ENCODE measurements at places on chromosomes 5 and 9. TPM values are rescaled to one million over a fixed set of nuclear protein-coding genes. Genes with fewer than 3 reads are reported as not detected.

The SPINK4 gene
- total RNA-seq, result not detected

The TSSK1B gene
- not detected for total RNA-seq

The PCDHA6 gene
- total RNA-seq, result not detected

The IFNA21 gene
- not detected for total RNA-seq

The COQ4 gene
- total RNA-seq, result 29.1 TPM

The ARHGAP26 gene
- 29.8 TPM for total RNA-seq

The ADAMTS2 gene
- total RNA-seq, result 3.7 TPM

- peak; percentile 45 for DNase-seq
Observed at GRCh38 chr5:107673039-107673367, 2.3 kb upstream of the EFNA5 start.

DNA sequence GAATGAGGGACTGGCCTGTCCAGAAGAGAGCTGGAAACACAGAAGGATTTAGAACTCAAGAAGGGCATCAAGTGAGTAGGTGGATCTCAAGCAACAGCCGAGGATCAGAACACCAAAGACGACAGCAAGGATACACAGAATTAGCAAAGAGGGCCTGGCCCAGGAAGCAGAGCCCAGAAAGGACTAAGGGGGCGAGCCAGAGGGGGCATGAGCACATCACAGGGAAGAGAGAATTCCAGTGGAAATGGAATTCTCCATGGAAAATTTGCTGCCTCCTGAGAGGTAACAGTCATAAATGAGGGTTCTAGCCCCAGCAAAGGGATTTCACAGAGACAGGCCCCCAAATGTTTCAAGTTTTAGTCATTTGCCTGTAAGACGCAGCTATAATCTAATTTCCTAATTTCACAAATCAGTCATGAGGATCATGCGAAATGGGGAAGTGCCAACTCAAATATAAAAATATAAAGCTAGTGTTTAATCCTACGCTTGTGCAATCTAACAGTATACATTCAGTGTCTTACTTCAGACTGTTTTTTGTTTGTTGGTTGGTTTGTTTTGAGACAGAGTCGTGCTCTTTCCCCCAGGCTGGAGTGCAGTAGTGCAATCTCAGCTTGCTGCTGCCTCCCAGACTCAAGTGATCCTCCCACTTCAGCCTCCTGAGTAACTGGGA is 46.7 kb downstream of the FNBP1 start:
- no peak for DNase-seq

GRCh38 chr5:88734983-88735382 is 148.0 kb downstream of the MEF2C start:
- DNase-seq, result no peak

DNA sequence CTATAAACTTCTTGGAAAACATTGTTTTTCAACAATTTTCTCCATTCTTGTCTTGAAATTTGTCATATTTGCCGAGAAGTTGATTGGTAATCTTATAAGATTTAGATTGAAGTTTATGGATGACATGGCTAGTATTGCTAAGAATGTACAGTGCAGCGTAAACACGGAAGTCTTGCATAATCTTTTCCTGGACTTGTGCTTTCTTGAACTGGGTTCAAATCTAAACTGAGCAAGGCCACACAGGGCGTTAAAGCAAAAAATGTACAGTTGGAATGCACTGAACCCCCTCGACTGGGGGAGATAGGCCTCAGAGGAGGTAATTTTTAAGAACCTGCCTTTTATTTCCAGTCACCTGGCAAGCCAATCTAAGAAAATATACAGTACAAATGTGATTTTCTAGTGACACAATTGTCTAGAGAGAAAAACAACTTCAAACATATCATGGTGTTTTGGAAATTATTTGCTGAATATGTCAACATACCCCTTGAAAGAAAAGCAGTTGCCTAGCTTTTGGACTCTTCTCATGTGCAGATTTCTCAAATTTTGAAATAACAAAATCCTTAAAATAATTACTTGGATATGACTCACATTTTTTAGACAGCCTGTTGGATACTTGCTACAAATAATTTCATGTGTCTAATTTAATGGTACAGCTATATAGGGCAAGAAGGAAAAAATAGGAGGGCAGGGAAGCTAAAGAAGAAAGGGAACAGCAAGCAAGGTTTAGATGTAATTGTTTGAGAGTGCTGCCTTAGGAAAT is 18.5 kb upstream of the GAS1 start:
- no peak for DNase-seq

- no peak for DNase-seq
Observed at GRCh38 chr9:111533099-111533790, 8.3 kb downstream of the ZNF483 start.

GRCh38 chr5:111984044-111984443 is 227.1 kb upstream of the NREP start:
- DNase-seq, result no peak

DNA sequence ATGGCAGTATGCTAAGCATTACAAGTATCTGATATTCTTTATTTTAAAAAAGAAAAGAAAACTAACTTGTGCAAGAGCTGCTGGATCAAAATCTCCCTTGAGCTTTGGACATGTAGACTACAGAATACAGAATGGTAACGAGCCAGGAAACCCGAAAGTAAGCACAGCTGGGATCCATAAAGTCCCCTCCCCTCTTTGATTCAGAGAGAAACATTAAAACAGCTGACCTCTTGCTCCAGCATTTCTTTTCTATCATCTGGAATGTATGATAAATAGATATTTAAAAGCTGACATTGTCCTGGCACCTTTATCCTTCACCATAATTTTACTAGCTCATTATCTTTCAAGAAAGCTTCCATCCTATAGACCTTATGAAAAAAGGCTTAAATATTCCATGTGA is 28.2 kb upstream of the LPAR1 start:
- no peak for DNase-seq

DNA sequence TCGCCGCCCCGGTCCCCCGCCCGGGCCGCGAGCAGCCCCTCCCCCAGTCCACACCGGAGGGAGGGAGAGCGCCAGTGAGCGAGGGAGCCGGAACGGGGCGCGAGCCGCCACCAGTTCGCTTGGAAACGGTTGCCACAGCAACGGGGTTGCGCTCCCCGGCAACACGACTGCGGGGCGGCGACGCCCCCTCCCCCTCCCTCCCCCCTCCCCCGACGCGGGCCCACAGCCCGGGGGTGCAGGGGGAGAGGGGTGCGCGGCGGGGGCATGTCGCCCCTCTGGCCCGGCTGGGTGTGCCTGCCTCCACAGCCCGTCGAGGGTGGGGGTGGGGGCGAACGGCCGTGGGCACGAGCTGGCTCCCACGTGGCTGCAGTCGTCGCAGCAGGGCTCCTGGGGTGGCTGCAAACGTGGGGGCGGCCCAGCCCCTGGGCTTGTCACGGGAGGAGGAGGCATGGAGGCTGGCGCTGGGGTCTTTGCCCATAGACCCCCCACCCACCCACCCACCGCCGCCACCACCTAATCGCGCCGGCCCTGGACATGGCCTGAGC is 524 bp downstream of the PRR7 start:
- peak; percentile 78 for DNase-seq

DNA sequence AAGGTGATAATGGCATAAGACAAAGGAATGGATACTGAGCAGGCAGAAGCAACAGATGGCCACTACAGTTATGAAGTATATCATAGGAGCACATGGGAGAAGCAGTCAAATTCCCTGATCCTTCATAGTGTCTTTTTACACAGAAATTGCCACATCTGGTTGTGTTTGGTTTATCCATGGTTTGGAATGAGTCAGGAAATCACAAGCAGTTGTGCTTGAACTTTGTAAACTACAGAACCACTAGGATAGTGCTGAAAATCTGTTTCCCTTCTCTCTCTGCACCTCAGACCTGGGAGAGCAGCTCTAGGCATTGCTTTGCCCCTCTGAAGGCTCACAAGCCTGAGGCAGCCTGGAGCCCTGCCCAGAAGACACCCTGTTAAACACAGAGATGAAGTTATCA is 134.0 kb downstream of the DMRT2 start:
- DNase-seq, result no peak

Measured in Right ventricle myocardium inferior (tissue), 1 donor.